ENCODE measurements at places on chromosomes 7 and 10.

DNA sequence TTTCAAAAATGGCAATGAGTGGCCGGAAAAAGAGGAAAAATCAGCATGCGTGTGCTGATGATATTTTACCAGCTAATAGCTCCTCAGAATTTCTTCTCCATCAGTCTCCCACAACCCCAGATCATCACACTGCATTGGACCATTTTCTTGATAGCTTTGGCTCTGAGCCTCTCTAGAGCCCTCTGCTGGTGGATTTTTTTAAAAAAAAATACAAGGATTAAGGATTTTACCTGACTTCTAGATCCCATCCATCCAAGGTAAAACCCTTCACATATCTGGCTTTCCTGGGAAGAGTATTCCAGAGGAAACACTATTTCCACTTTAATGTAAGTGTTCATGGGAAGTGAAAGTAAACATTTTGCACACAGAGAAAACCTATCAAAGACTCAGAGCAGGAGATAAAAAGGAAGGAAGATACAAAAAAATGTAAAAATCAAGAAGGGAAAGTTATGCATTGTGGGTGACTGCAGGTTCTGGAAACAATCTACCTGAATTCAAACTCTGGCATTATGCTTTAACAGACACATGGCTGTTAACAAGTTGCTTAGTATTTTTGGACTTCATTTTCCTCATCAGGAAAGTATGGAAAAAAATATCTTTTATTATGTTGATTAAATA lies 380.9 kb downstream of the LRRTM3 start:
- DNase-seq, result no peak

- DNase-seq, result peak; percentile 59
Observed at GRCh38 chr7:130273081-130273932, 6.6 kb downstream of the CPA2 start.

DNA sequence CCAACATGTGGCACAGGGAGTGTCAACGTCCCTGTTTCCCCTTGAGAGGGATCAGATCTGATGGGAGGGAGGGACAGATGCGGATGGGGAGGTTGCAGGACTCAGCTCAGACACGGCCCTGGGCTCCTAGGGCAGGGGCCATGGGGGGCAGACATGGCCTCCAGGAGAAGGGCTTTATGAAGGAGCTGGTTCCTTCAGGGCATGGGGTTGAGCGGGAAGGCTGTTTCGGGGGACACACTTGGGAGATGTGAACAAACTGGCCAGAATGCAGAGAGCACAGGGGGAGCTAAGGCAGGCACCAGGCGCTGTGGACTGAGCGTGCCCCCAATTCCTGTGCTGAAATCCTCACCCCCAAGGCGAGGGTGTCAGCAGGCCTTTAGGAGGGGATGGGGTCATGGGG lies 581.9 kb upstream of the FOXK1 start:
- no peak for DNase-seq

GRCh38 chr10:131843881-131844284 lies 56.9 kb upstream of the PPP2R2D start:
- no peak for DNase-seq

GRCh38 chr10:78563314-78563713 lies 505.5 kb upstream of the ZMIZ1 start:
- DNase-seq, result no peak

DNA sequence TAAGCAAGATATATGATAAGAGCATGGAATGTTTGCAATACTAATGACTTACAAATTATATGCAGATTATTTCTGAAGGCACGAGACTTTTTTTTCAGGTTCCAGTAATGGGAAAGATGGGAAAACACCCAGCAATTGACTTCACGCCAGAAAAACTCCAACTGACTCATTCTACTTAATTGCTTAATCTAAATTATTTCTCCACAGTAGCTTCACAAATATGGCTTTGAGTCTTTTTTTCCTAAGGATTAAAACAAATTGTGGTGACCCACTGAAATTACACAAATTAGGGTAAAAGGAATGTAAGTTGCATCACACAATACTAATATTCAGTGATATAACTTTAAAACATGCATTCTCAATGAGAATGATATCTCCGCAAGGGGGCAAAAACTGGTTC lies 138.7 kb downstream of the GNAI1 start:
- DNase-seq, result no peak

DNA sequence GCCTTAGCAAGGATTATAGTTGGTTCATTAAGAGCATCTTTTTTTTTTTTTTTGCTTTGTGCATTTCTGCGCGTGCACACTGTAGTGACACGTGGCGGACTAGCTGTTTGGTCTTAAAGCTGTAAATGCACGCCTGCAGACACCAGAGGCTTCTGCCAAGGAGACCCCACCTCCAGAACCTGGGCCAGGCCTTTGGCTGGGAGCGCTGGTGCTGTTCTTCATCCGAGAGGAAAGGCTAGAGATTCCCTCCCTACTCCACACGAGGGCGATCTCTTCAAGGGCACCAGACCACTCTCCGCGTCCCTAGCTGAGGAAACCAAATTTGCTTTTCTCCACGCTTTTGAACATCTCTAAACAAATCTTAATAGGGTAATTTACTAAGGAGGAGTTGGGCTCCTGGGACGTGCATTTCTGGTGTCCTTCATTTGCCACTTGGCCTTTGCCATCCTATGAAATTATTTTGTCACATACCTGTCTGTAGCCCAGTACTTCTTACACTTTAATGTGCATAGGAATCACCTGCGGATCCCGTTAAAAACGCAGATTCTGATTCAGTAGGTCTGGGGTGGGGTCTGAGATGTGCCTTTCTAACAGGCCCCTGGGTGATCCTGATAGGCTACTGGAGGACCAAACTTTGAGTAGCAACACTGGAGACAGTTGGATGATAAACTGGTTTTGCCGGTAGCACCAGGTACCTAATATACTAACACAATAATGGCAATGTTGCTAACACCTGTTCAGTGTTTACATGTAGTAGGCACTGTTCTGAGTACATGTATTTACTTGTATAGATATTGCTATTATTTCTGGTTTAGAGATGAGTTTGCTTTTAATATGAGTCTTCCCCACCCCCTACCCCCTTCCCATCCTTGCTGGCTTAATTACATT lies 1.3 kb upstream of the SLC26A5 start:
- no peak for DNase-seq

DNA sequence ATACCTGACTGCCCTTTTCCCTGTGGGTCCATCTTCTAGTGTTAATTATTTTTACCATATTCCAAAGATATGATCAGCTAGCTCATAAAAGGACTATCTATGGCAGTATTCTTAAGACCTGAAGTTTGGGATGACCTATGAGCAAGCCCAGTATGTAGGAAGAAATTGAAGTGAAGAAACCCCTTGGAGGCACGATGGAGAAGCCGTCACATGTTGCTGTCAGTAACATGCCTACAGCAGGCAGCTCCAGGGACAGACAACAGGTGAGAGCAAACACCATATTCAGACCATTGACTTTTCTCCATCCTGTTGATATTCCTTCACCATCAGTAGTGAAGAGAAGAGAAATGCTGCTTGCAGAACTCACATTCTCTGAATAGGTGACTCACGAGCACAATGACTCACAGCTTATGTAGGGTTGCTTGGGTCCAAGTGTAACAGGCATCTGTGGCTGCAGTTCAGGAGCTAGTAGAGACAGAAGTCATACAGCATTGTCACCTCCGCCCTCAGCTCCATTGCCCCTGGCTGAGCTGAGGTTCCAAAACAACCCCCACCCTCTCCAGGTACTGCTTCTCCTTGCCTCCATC lies 8.4 kb upstream of the LYZL2 start:
- DNase-seq, result peak; percentile 44

GRCh38 chr7:80732630-80733029 lies 94.2 kb downstream of the CD36 start:
- DNase-seq, result no peak

DNA sequence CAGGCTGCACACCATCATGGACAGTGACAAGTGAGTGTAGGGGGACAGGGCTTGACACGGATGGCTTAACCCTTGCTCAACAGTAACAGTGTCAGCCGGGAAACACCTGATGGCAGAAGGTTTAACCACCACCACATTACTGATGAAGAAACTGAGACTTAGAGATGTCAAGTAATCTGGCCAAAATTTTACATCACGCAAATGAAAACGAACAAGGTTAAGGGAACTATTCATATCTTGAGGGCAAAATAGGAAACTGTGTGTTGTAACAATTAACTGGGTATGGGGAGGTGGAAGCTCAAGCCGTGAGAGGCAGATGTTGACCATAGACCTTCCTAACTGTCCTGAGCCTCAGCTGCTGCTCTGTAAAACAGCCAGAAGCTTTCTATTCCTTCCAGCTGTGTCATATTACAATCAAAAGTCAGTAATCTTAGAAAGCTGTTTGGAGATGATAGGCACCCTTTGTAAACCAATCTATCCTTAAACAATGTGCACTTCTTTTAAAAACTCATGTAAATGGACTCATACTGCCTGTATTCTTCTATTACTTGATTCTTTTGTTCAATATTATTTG lies 68.4 kb downstream of the ABCC2 start:
- no peak for DNase-seq

- DNase-seq, result no peak
Observed at GRCh38 chr7:86013662-86014061, 630.0 kb upstream of the GRM3 start.

DNA sequence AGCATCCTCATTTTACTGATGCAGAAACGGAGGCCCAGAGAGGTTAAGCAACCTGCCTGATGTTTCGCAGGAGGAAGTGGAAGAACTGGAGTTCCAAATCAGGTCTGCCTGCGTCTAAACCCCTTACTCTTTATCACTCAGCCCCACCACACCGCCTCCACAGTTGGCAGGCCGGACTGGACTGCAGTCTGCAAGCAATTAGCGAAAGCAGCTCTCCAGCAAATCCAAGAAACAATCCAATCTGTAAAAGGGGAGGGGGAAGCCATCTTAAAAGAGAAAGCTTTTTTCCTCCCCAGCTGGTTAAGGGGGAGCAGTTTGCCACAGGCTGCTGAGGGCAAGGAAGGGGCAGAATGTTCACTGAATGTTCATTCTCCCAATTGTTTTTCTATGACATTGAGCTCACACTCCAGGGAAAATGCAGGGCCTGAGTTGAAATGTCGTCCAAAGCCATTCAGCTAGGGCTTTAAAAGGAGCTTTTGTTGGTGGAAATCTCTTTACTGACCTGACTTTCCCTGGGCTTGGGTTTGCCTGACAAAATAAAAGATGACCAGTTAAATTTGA lies 350.1 kb downstream of the RNLS start:
- no peak for DNase-seq

DNA sequence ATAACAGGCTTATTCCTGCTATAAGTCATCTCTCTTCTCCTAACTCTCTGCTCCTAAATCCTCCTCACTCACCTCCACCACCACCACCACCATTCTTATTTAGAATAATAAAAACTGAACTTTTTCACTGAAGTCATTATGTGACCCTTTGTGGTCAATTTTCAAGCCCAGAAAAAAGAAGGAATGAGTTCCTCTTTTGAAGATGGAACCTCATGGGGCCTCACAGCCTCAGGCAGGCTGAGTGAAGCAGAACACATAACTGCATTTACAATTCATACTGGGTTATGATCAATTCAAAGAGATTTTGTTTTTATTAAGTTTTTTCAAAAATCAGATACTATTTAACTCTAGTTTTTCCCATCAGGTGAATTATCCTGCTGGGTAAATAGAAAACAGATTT lies 29.8 kb downstream of the PNLIPRP3 start:
- no peak for DNase-seq

DNA sequence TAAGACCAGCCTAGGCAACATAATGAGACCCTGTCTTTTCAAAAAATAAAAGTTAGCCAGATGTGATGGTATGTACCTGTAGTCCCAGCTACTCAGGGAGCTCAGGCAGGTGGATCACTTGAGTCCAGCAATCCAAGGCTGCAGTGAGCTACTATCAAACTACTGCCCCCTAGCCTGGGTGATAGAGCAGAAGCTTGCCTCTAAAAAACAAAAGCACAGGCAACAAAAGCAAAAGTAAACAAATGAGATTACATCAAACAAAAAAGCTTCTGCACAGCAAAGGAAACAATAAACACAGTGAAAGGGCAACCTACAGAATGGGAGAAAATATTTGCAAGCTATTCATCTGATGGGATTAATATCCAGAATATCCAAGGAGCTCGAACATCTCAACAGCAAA lies 65.4 kb downstream of the FANK1 start:
- DNase-seq, result no peak

- DNase-seq, result no peak
Observed at GRCh38 chr10:59741583-59741982, 11.7 kb downstream of the MRLN start.

DNA sequence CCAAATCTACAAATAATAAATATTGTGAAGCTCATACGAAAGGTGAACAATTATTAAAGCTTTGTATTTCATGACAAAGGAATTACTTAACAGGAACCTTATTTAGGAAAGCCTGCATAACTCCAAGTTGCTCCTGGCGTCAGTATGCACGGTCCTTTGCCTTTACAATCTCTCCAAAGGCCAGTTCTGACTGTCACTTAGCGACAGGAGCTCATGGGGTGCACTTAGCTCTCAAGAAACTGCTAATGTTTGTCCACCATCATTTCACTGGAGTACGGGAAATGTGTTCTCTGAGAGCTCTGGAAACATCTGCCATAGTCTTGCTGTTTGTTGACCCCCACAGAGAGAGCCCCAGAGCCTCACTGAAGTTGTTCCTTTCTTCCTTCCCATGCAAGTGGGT lies 781.5 kb upstream of the POM121L12 start:
- DNase-seq, result no peak

DNA sequence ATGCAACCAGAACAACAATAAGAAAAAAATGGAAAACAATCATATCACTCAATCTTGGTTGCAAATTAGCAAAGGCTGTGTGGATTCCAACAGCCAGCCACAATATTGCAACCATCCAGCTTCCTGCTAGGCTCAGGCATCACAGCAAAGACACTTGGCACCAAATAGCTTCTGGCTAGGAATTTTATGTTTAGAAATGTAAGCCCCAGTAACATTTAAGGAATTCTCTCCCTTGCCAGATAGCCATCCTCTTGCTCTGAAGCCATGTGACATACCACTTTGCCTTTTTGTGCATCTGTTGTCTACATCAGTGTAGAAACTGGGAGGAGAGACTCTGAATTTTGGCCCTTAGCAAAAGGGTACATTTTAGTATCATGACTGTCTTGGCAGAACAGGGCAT lies 22.2 kb downstream of the MKX start:
- no peak for DNase-seq

- no peak for DNase-seq
Observed at GRCh38 chr7:1024331-1024841, 20.0 kb upstream of the GPR146 start.

- DNase-seq, result no peak
Observed at GRCh38 chr7:130938661-130939060, 204.7 kb upstream of the KLF14 start.

- DNase-seq, result no peak
Observed at GRCh38 chr7:57364933-57365710, 84.9 kb upstream of the ZNF716 start.

GRCh38 chr7:1015196-1016121 lies 28.9 kb upstream of the GPR146 start:
- no peak for DNase-seq

DNA sequence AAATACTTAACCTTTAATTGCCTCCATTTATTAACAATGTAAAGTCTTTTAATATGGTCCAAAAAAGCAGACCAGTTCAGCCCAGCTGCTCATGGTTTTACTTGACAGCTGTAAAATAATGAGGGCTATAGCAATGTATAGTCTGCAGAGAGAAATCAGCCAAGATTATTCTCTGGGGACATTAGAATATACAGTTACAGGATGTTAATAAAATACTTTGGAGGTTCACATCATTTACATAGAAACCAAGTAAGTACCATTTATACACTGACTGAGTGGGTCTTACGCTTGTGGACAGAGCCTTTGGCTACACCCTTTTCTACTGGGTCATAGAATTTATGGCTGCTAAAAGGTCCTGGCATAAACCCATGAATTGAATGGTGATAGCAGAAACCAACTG lies 340.7 kb upstream of the CELF2 start:
- no peak for DNase-seq
